IMR-90 (cell line): ENCODE measurements at places on chromosomes 7 and 10. TPM values are rescaled to one million over a fixed set of nuclear protein-coding genes. Genes with fewer than 3 reads are reported as not detected.

NOC3L gene
- total RNA-seq = 26.5 and 40.5 TPM in 2 replicates

SORBS1 gene
- total RNA-seq = under 0.01 and 0.18 TPM in 2 replicates

UPF2 gene
- 14.3 and 22.8 TPM in 2 replicates for total RNA-seq

POU6F2 gene
- not detected in 2 replicates for total RNA-seq

PON1 gene
- not detected in 2 replicates for total RNA-seq
